ENCODE measurements at places on chromosomes 3 and 15.

GRCh38 chr3:81308306-81308705 lies 453.1 kb downstream of the GBE1 start:
- peak; percentile 43 for DNase-seq

DNA sequence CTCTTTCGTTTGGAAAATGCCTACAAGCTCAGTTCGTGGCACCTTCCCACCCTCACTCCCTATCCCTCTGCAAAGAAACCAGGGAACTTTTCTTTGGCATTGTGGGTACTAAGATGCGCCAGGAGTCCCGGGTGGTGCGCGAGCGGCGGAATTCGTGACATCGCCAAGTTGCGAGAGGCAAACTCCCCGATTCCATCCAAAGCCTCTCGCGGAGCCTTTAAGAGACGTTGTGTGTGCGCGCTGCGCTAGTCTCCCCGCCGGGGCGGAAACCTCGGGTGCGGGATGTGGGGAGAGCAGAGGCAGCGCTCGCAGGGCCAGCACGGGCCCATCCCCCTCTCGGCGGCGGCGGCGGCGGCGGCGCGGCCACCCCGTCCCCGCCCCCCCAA lies 443 bp upstream of the NR2F2 start:
- no peak for DNase-seq

DNA sequence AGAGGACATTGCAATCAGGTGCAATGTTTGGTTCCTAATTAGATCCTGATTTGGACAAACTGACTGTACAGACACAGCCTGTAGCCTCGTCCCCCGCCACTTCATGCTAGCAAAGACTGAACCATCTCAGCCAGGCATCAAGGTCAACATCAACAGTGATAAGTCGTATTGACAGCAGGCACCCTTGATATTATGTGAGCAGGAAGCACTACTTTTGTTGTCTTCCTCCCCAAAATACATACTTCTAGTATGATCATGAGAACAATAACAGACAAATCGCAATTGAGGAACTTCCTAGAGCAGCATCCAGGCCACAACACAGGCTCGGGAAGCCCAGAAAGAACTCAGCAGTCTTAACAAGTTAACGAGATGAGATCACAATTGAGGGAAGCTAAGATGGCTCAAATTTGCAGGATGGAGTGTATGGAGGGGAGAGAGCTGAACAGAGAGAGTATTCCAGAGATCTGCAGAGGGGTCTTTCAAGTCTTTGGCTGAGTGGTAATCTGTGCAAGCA lies 20.4 kb downstream of the TGM5 start:
- no peak for DNase-seq

GRCh38 chr3:133074977-133075376 lies 36.8 kb downstream of the TMEM108 start:
- no peak for DNase-seq

- DNase-seq: no peak
Measured at GRCh38 chr3:173287361-173287760, 110.2 kb upstream of the NLGN1 start.

DNA sequence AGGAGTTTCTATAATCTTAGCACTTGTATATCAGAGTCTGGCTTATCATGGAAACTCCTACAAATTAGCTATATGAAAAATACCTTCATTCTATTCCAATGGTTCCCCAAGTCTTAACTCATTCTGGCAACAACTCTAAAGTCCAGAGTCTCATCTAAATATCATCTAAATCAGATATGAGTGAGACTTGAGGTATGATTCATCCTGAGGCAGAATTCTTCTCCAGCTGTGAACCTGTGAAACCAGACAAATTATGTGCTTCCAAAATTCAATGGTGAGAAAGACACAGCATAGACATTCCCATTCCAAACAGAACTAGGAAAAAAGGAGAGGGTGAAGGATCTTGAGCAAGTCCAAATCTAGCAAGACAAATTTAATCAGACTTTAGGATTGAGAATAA lies 138.8 kb downstream of the THRB start:
- DNase-seq: no peak

DNA sequence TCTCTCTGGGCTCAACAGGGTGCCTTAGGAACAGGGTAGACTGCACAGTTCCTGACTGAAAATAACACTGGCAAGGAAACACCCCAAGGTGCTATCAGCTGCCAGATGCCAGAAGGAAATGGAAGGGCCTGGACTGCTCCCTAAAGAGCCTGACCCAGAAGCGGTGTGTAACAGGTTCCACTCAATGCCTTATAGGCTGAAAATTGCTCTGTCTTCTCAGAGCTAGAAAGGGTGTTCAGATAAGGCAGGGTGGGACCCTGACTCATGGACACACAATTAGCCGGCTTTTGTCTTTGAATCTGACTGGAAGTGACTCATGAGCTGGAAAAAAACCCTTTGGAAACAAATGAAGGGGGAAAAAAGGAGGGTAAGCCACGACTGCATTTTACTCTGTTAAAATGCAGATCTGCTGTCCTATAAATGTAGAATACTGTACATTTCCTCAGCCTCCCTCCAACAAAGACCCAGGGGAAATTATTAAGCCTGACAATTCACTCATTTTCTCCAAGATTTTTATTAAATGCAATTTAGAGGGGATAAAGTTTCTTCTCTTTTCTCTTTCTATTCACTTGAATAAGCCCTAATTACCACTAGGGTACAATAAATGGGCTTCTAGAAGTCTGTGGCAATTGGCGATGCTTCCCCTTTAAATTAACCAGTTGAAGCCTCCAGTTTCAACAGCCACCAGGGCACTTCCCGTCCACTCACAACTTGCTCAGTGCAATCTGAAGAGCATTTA lies 160.2 kb upstream of the TBL1XR1 start:
- peak; percentile 65 for DNase-seq

- no peak for DNase-seq
Measured at GRCh38 chr15:76260246-76260938, 50.9 kb downstream of the ETFA start.

GRCh38 chr3:79843180-79843579 lies 75.4 kb upstream of the ROBO1 start:
- no peak for DNase-seq

GRCh38 chr3:86830566-86830965 lies 160.4 kb downstream of the VGLL3 start:
- DNase-seq: peak; percentile 4

DNA sequence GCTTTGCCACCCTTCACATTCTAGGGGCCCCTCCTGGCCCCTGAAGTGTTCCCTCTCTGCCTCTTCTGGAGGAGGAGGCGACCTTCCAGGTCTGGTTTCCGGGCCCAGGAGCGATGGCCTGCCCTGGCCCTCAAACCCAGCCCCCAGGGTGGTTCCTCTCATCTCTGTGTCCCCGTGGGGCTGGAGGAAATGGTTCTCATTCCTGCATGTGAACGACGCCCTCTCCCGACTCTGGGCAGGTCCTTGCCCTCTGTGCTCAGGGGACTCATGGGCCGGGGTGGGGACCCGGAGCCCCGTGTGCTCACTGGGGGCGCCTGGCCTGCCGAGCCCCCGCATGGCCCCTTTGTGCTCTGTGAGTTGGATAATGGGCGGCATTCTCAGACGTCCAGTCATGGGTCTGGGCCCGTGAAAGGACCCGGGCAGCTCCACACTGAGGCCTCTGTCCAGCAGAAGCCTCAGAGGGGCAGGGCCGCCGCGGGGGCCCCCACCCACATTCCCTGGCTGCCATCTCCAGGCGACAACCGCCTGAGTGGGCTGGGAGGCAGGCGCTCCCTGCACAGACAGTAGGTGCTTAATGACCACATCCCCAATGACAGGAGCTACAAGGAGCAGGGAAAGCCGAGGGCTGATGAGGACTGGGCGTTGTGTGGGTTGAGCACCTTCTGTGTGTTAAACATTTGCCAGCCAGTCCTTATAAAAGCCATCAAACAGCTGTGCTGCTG lies 5.5 kb upstream of the PLXND1 start:
- DNase-seq: peak; percentile 67

DNA sequence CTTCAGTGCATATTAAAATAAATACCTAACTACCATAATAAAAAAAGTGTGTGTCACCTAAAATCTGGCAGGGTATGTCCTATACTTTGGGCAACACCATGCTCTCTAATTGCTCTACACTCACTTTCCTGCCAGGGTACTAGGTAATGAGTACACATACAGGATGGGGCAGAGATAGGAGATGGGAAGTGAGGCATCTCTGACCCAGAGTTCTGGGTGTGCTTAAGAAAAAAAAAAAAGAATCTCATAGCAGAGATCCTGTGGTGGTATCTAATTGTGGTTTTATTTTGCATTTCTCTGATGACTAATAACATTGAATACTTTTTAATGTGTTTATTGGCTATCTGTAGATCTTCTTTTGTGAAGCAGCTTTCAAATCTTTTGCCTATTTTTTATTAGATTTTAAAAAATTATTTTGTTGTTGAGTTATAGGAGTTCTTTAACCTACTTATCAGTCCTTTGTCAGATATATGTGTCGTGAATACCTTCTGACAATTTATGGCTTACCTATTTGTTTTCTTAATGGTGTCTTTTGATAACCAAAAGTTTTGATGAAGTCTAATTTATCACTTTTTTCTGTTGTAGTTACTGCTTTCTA lies 48.0 kb downstream of the EEFSEC start:
- DNase-seq: no peak

DNA sequence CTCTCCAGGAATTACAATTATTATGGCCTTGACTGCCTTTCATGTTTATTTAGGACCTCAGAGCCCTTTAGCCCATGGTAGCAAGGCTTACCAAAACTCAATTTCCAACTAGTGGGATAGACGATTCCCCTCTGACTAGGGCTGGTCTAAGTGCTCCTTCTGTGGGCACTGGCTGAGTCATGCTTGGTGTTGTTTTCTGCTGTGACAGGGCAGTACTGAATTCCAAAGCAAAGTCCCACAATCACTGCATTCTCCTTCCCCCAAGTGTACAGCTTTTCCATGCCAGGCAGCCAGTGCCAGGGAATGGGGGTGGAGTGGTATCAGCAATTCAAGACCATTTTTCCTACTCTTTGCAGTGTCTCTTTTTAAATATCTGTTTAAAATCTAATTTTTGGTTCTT lies 509.0 kb upstream of the NECTIN3 start:
- DNase-seq: no peak

DNA sequence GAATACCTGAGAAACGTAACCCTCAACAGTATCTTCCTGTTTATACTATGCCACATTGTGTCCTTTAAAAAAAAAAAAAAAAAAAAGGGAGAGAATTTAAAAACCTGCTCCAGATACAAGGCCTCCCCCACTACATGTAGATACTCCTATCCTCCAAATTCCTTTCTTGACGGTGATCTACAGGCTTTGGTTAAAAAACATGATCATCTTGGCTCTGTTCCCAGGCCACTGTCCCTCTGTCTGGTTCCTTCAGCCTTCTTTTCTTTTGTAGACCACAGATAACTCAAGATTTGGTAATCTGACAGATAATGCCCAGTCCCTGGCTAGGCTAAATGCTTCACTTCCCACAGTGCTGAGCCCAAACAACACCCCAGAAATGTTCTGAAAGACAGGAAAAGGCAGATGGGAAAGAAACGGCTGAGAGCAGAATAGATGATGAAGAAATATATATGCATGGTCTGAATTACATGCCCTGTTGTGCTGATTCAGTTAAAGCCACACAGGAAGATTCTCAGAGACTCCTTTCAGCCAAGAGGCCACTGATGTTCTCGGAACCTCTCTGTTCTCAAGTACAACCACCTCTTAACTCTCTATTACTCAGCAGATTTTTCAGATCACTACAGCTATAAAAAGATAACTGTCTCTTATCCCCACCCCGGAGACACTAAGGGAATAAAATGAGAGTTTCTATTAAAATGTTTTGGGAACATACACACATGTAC lies 48.3 kb downstream of the NPTN start:
- DNase-seq: peak; percentile 29
